Effector memory CD4-positive, alpha-beta T cell (primary cell): ENCODE measurements at places on chromosomes 2 and 18.

- DNase-seq = no peak
These were observed 96.3 kb downstream of the TRIP12 start for GRCh38 chr2:229825476-229825875.

GRCh38 chr18:59833785-59834184 lies 66.0 kb upstream of the PMAIP1 start:
- DNase-seq = no peak

GRCh38 chr2:55146263-55146662 lies 85.8 kb downstream of the CLHC1 start:
- DNase-seq = no peak

- DNase-seq = no peak
These were observed 190.7 kb downstream of the DNER start for GRCh38 chr2:229523663-229524062.

DNA sequence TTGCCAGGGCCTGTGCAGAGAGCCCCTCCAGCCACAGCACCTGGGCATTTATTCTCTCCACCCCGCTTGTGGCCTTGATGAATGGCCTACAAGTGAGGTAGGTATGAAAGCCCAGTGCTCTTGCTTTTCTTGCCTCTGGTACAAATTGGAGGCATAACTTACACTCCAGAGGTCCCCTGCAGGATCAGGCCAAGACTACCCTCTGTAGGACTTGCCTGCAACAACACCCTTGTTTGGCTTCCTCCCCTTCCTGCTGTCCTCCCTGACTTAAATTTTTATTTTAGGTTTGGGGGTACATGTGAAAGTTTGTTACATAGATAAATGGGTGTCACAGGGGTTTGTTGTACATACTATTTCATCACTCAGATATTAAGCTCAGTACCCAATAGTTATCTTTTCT lies 95.7 kb downstream of the CDC42EP3 start:
- DNase-seq = no peak

- no peak for DNase-seq
These were observed 40.7 kb downstream of the DNER start for GRCh38 chr2:229673676-229674075.

DNA sequence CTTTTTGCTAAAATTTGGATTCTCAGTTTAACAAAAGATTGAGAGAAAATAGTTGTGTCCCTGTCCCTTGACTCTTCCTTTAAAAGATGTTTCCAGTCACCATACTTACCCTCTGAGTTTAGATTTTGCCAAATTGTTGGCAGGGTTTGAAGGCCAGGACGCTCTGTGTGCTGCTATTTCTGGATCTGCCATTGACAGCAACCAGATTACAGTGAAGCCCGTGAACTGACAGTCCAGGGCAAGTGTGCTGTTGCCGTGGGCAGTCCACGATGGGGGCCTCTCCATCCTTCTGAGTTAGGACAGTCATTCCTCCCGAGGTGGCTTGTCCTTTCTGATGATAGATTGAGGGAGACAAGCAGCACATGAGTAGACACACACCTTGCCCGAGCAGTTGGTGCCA lies 89.9 kb downstream of the PTPRM start:
- no peak for DNase-seq

- no peak for DNase-seq
These were observed 43.9 kb upstream of the GALR1 start for GRCh38 chr18:77205769-77206168.

GRCh38 chr2:232929303-232930058 lies 59.4 kb downstream of the SNORC start:
- DNase-seq = no peak

GRCh38 chr2:73089270-73090030 lies 17.9 kb upstream of the SFXN5 start:
- DNase-seq = no peak

GRCh38 chr2:172465417-172466334 lies 38.3 kb downstream of the ITGA6 start:
- peak; percentile 39 for DNase-seq

GRCh38 chr18:58768293-58768974 lies 96.2 kb upstream of the ZNF532 start:
- peak; percentile 20 for DNase-seq
